ENCODE measurements at places on chromosomes 11 and 22. TPM values are rescaled to one million over a fixed set of nuclear protein-coding genes. Genes with fewer than 3 reads are reported as not detected.

DNA sequence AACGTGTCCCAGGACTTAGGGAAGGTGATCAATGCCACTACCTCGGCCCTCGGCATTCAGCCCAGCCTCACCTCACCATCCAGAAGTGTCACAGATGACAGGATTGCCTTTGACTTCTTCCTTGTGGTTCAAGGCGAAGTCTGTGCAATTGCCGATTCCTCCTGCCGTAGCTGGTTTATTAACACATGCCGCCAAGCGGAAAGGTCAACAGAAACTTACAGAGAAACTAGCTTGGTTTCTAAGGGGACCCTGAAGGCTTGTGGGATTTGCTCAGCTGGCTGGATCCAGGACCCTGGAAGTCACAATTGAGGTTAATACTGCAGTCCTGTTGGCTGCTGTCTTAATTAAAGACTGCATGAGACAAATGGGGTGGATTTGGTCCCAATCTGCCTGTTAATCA lies 65.6 kb downstream of the SHANK2 start:
- peak; percentile 20 for DNase-seq

SEZ6L gene
- 0.65 TPM for total RNA-seq

DNA sequence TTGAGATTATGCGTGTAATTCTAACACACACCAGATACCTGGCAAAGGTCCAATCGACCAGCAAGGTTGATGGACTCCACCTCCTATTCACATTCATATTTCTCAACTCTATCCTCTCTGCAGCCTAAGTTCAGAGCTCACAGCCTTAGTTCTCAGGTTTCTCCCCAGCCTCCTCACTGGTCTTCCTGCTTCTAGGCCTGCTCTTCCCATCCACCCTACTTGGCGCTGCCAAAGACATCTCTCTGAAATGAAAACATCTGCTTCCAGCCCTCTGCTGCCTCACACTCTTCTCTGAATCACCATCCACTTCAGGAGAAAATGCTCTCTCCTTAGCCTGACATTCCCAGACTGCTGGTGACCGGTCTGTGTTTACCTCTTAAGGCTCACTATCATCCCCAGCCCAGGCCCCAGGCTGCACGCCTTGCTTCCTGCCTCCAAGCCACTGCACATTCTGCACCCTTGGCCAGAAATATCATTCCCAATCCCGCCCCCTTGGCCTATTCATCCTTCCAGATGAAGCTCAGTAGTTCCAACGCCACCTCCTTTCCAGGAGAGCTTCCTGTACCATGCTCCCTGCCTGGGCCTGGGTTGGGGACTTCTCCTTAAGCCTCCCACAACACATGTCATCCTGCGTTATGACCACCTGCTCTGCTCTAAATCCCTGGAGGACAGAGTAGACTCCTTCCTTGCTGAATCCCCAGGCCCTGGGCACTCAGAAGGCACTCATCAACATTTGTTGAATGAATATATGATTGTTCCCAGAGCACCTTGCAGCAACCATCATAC lies 3.5 kb downstream of the ARRB1 start:
- no peak for DNase-seq

PANX1 gene
- total RNA-seq = 28.9 TPM

CYTH4 gene
- total RNA-seq = 8.0 TPM

VWCE gene
- 0.59 TPM for total RNA-seq

EI24 gene
- total RNA-seq = 43.3 TPM

NPTXR gene
- total RNA-seq = 23.5 TPM

GRCh38 chr11:13376838-13377237 lies 86.2 kb downstream of the BTBD10 start:
- no peak for DNase-seq

DNA sequence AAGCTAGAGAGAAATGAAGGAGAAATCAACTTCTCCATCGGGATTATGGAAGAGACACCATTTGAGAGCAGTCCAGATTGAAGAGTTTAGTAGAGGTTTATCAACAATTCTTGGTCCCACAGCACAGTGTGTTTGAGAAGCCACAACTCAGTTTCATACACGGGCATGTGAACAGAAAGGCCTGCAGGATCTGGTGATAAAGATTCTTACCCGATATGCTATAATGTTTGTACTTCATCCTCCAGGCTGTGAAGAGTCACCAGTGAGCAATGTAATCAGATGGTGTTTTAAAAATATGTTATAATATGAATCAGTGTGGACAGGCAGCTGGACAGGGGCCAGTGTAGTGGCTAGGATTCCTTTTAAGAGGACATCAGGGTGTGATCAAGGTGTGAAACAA lies 29.7 kb upstream of the VWA5A start:
- DNase-seq = no peak

- DNase-seq = no peak
These were observed 321.9 kb downstream of the MIAT start for GRCh38 chr22:26979294-26979693.

GRCh38 chr11:76564364-76564763 lies 106.2 kb downstream of the LRRC32 start:
- no peak for DNase-seq

DNA sequence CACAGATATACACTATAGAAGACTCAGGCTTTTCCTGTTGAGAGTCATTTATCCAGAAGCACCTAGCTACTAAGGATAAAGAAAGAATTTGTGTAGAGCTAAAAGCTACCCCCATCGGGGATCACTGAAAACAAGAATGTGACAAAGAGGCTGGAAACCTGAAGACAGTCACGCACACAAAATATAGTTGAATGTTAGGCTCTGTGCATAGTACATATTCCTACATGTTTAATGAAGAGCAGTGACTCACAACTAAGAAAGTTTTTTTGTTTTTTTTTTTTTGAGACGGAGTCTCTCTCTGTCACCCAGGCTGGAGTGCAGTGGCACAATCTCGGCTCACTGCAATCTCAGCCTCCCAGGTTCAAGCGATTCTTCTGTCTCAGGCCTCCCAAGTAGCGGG lies 8.4 kb downstream of the OR10V1 start:
- no peak for DNase-seq

GRCh38 chr11:128407962-128408361 lies 179.4 kb downstream of the ETS1 start:
- DNase-seq = no peak

RCE1 gene
- 5.7 TPM for total RNA-seq

DNA sequence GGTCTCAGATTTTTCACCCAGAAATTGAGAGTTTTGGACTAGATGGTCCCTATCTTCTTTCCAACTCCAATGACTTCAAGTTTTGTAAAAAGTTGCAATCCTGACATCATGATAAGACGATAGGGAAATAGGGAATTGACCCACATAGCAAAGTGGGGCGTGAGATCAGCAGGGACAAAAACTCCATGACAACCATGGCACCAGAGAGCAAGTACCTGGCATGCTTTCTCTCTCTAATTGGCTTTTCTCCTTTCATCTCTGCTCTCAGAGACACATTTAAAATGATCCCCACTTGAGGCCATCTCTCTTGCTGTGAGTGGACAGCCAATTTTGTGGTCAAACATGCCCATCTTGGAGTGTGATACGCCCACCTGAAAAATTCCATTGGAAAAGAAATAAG lies at the start of gene OR5AN1:
Gene OR5AN1 (plus strand): TSS at position 301 of the 400 bp plus-strand sequence. CDS start 5,564 bp downstream, outside the sequence.
- DNase-seq = no peak

POLD3 gene
- 6.9 TPM for total RNA-seq

- DNase-seq = no peak
These were observed 96.1 kb upstream of the AKIP1 start for GRCh38 chr11:8814923-8815240.

SLC7A4 gene
- not detected for total RNA-seq

IGF2 gene
- 87.7 TPM for total RNA-seq

ANGPTL5 gene
- total RNA-seq = 1.9 TPM

GRCh38 chr11:76134239-76134638 lies 72.1 kb downstream of the WNT11 start:
- DNase-seq = no peak

GRCh38 chr11:62388999-62389398 lies 29.8 kb upstream of the SCGB1A1 start:
- no peak for DNase-seq

VPREB1 gene
- not detected for total RNA-seq

OR5J2 gene
- not detected for total RNA-seq

GRCh38 chr11:34754171-34754823 lies 133.4 kb downstream of the EHF start:
- no peak for DNase-seq

GRCh38 chr22:44340271-44341239 lies 27.8 kb upstream of the SHISAL1 start:
- no peak for DNase-seq
